ENCODE measurements at places on chromosomes 2 and 18.

GRCh38 chr18:35582899-35583558 lies 1.5 kb downstream of the GALNT1 start:
- DNase-seq: peak; percentile 26

DNA sequence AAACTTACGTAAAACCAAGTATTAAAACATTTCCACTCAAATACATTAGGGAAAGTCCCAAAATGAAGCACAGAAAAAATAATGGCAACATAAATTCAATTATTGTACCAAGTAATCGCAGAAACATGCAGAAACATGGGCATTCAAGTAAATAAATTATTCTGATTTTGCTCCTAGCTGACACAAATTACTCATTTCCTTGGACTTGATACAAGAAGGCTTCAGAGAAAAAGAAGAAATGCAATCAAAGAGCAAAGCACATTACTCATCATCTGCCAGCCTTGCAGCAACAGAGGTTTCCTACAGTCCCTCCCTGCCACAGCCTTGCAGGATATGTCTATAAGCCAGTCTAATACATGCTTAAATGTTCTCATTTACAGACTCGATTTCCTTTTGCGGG lies 439.8 kb upstream of the LYPD1 start:
- DNase-seq: peak; percentile 50

- peak; percentile 10 for DNase-seq
Observed at GRCh38 chr18:12598181-12598930, 59.6 kb downstream of the SPIRE1 start.

DNA sequence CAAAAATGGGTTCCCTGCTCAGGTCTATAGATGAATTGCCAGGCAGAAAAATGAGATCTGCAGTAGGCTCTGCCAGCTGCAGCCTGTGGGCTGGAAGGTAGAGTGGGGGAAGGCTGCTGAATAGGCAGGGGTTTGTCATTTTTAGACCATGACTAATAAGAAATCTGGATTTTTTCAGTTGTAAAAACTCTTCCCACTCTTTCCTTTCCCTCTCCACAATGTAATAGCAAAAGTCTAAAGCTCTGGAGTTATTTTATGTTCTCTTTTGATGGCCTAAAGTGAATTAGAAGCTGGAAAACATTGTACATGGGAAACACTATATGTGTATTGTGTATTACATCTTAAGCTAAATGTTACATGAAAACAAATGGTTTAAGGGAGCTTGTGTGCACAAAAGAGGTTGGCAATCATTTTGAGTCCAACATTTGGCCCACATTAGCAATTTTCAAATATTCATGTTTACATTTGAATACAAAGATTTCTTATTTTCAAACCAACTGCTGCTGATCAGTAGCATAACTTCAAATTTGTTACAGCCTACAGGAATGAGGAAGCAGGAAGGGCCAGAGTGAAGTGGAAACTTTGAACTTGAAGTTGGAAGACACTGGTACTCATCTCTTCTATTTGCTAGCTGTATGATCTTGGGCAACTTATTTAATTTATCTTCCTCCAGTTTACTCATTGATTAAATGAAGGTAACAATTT lies 407.1 kb downstream of the SLC4A3 start:
- DNase-seq: no peak

DNA sequence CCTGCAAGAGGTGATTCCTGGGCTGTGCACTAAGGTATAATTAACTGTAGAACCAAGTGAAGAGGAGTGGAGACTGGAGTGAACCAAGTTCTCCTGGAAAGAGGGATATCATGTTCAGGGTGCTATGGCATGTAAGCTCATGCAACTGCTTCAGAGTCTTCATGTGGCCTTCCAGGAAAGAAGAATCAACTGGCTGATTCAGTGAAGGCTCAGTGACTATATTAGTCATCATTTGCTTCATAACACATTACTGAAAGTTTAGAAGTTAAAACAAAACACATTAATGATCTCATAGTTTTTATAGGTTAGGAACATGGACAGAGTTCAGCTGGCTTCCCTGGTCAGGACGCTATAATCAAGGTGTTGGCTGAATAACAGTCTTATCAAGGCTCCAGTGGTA lies 1200.8 kb upstream of the GYPC start:
- DNase-seq: no peak

DNA sequence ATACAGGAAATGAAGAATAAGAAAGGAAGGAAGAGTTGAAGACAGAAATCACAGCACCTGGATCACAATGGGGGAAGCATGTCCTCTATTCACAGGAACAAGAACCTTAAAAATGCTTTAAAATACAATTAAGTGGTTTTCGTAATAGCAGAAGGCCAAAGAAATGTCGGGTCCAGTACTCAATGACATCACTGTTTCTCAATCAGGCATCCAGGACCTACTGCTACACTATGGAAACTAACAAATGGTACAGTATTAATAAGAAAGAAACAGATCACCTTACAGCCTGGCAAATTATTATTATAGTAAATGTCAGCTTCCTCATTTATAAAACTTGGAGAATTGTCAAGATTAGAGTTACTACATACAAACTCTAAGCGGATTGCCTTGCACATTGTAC lies 15.8 kb downstream of the HNRNPLL start:
- DNase-seq: no peak

- no peak for DNase-seq
Observed at GRCh38 chr18:45785134-45785533, 40.3 kb upstream of the SIGLEC15 start.

DNA sequence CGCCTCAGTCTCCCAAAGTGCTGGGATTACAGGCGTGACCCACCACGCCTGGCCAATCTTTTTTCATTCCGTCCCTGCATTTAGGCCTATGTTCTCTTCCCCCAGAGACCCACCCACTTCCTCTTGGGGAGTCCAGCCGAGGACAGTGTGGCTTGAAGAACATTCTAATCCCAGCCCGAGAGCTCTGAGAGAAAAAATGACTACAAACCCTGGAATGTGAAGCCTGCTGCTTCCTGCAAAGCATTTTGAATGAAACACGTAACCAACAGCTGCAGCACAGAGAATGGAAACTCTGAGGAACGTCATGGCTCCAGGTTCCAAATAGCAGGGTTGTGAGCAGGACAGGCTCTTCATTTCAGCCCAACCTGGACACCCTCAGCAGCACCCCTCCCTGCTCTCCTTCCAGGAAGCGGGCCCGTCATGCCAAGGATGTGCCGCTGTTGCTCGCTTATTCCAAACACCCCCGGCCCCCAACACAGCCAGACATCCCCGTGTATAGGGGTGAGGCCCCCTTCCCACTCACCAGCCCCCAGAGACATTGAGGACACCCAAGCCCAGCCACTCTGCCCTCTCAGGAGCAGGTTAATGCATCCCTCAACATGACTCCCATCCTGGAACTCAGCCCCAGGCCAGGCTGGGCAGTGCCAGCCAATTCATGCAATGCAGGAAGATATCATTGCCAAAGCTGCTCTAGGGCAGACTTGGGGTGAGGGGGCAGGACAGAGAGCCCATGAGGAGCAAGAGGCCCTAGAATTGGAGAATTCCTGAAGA lies 139.8 kb downstream of the ZFP36L2 start:
- peak; percentile 97 for DNase-seq

- DNase-seq: no peak
Observed at GRCh38 chr2:235843591-235844395, 324.4 kb downstream of the GBX2 start.

DNA sequence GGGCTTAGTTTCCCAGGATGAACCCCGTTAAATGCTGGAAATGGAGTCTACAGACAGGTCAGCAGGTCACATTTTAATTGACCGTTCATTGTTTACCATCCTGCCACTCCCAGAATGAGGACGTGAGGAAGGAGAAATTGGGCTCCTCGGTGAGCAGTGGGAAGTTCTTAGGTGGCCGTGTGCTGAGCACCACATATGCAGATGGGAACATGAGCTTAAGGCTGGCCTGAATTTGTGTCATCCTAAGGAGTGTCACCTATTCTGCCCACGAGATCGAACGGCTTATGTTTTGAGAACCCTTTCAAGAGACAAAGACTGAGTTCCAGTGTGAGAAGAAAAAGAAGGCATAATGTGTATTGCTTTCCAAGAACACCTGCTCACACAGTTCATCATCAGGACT lies 234.4 kb upstream of the PXDN start:
- DNase-seq: no peak

DNA sequence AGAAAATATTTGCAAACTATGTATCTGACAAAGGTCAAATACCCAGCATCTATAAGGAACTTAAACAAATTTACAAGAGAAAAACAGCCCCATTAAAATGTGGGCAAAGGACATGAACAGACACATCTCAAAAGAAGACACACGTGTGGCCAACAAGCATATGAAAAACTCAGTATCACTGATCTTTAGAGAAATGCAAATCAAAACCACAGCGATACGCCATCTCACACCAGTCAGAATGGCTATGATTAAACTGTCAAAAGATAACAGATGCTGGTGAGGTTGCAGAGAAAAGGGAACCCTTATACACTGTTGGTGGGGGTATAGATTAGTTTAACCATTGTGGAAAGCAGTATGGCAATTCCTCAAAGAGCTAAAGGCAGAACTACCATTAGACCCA lies 64.3 kb upstream of the RBMS1 start:
- no peak for DNase-seq

DNA sequence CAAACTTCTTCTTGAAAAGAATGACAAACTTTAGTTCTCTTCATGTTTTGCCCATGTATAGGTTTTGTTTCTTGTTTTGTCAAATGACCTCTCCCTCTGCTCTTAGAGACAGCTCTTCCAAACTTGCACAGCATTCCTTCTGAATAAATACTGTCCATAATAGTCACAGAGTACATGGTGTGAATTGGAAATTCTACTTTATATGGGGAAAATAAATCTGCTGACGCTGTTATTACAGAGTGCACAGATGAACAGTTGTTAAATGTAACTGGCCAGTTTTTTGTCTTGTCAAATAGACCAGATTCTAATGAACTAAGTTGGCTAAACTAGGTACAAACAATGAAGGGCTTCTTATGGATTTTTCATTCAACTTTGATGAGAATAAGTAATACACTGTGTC lies 115.8 kb upstream of the DTNA start:
- DNase-seq: no peak

DNA sequence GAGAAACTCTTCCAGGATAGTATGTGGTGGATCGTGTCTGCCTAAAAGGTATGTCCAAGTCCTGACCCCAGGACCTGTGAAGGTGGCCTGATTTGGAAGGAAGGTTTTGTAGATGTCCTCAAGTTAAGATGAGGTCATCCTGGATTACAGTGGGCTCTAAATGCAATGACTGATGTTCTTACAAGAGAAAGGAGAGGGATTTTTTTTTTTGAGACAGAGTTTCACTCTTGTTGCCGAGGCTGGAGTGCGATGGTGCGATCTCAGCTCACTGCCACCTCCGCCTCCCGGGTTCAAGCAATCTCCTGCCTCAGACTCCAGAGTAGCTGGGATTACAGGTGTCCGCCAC lies 19.9 kb downstream of the MBP start:
- no peak for DNase-seq

DNA sequence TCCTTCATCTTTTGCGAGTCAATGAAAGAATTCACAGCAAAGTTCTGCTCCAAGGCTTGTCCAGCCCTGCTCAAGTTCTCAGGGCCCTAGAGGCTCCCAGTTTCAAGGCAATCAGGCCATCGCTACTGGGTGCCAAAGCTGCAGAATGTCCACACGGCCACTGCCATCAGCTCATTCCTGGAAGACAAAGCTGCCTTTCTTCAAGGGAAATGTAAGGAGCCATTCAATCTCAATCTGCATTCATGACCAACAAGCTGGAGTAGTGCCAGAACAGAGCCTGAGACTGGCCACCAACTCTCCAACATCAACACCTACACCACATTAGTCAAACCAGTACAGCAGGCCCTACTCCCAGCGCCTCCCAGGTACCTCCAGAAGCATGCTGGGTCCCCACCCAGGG lies 202.2 kb downstream of the TCF4 start:
- DNase-seq: no peak

- DNase-seq: no peak
Observed at GRCh38 chr2:152942940-152943440, 224.6 kb downstream of the ARL6IP6 start.

- DNase-seq: no peak
Observed at GRCh38 chr2:105808423-105809096, 63.8 kb downstream of the NCK2 start.

GRCh38 chr18:68847219-68847837 lies 49.4 kb downstream of the CCDC102B start:
- DNase-seq: peak; percentile 58
